ENCODE measurements at places on chromosomes 13 and 19. TPM values are rescaled to one million over a fixed set of nuclear protein-coding genes. Genes with fewer than 3 reads are reported as not detected.

- peak; percentile 79 for DNase-seq
Measured at GRCh38 chr19:19361075-19361594, 40.5 kb downstream of the MAU2 start.

DNA sequence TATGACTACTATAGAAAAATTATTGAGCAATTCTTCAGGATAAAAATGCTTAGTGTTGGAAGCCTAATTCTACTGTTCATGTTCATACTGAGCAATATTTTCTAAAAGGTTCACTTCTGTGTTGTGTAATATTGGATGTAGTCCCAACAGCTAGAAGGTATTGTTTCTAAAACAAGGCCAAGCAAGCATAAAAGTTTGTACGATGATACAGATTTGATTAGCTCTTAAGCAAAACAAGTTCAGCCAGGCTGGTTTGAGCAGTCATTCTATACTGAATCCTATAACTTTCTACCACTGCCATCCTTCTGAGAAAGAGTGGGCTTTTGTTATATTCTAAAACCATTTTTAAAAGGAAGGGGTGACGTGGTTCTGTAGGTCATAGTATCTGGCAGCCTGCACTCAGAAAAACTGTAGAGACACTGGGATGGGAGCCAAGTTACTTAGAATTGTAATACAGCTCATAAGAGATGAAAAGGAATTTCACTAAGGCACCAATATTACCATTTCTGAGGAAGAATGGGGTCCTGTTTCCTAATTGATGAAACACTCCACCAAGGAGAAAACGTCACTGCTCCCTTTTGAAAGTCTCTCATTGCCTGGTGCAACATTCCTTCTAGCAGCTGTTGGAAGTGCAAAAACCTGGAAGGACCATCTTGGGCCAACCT is 275.0 kb upstream of the DACH1 start:
- no peak for DNase-seq

DNA sequence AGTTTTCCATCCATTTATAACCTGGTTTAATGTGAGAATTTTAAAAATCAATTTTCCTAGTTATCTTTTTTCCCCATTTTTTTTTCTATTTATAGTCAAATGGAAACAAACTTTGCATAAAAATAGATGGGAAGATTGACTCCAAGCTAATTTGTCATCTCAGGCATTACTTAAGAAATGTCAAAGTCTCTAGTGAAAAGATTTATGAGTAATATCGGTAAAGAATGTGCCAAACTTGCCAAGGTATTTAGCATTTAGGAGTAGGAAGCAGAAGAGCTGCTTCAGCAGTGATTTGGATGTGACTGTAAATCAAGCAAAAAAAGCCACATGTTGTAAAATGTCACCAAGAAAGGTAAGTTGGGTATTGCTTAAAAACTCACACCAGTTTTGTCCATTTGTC is 108.6 kb downstream of the LACC1 start:
- no peak for DNase-seq

GRCh38 chr19:46408664-46409039 is 4.7 kb downstream of the CCDC8 start:
- DNase-seq = peak; percentile 54

- no peak for DNase-seq
Measured at GRCh38 chr19:34734537-34735103, 577 bp downstream of the ZNF181 start.

GRCh38 chr13:45851171-45851921 is at the start of gene SIAH3:
TSS of gene SIAH3 (minus strand) at chr13:45851753. CDS start at chr13:45851629, 124 bp downstream.
- DNase-seq = no peak

GRCh38 chr13:20546556-20546955 is 20.4 kb upstream of the IFT88 start:
- DNase-seq = no peak

- no peak for DNase-seq
Measured at GRCh38 chr19:43406297-43406696, 8.4 kb upstream of the TEX101 start.

GRCh38 chr19:6071875-6072274 is 38.4 kb downstream of the RFX2 start:
- DNase-seq = no peak

The ZNF813 gene
- polyA plus RNA-seq = 8.0 TPM

The ADGRE2 gene
- 0.48 TPM for polyA plus RNA-seq

The NLRP7 gene
- not detected for polyA plus RNA-seq

The SLC6A16 gene
- polyA plus RNA-seq = 2.3 TPM

The GGN gene
- polyA plus RNA-seq = 0.81 TPM

The ZNF382 gene
- polyA plus RNA-seq = 12.0 TPM

The CLEC17A gene
- polyA plus RNA-seq = 0.10 TPM

The HRC gene
- 36.4 TPM for polyA plus RNA-seq

The COL4A2 gene
- 465 TPM for polyA plus RNA-seq

The CCDC8 gene
- 67.3 TPM for polyA plus RNA-seq

Measured in renal pelvis (tissue), 12 donors.